ENCODE measurements at places on chromosomes 3 and 15. TPM values are rescaled to one million over a fixed set of nuclear protein-coding genes. Genes with fewer than 3 reads are reported as not detected.

DNA sequence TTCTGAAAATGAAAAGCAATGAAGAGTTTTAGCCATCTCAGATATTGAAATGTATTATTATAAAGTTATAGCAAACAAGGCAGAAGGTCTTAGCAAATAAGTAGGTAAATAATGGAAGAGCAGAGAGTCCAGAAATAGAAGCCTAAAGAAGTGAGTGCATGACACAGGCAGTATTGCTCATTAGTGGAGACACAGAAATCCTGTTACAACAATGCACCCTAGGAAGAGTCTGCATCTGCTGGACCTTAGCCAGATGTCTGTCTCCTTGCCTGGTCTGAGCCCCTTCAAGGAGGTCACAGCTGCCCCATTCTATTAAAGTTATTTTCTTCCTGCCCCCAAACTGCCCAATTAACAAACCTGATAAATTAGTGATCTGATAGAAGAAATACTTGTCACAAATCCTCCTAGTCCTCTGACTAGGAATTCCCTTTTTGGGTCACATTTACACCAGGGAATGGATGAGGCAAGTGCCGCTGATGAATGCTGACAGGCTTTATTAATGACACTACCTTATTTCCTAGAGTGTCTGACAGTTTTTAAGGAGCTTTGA is 51.9 kb downstream of the HOMER2 start:
- DNase-seq: peak; percentile 25

- DNase-seq: no peak
These were observed 164.5 kb downstream of the THSD4 start for GRCh38 chr15:71279757-71280141.

GRCh38 chr3:11716573-11717290 is 73.0 kb upstream of the VGLL4 start:
- peak; percentile 23 for DNase-seq

DNA sequence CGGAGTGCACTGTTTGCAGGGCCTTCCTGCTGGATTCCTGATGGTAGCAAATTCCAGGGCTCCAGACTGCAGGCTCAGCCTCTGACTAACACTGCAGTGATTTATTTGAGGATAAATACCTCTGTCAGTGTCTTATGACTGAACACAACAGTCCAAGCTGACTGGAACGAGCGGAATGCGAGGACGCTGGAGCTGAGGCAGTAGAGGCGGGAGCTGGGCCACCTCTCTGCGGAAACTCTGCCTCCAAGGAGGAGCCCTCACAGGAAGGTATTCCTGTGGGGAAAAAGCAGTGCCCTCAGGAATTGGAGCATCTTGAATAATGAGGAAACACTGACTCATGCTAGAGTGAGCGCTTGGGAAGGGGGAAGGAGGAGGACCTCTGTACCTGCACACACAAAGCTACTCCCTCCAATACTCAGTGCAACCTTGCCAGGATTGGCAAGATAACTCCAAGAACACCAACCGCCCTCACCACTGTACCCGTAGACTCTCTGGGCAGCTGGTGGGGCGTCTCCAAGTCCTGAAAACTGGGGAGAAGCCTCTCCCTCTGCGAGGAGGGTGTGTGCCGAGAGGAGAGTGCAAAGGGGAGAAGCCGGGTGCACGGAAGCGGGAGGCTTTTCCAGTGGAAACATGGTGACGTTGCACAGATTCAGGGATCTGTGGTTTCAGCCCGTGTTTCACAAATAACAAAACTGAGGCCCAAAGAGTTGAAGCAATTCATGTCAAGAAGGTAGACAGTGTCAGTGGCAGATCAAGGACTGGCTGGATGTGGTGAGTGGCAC is 43.0 kb downstream of the VGLL4 start:
- DNase-seq: peak; percentile 100

DNA sequence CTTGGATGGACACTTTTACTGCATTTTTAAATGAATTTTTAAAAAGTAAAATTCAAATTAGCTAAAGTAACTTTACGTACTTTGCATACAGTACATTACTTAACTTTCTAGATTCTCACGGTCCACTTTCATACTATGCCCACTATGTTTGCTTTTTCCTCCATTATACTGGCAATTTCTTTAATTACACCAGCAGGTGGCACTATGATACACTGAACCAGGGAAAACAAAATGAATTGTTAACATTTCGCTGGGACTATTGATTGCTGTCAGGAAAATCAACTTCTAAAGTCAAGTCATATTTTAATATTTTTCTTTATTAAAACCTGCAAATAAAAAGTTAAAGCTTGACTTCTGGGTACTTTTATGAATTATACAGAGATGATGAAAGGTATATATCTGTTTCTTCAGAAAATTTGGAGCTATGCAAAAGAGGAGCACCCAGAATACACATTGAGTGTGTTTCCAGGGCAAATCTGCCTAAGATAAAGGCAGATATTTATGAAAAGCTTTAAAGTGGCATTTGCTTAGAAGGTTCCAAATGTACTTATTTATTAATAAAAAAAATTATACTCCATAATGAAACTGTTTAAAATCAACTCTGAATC is 21.8 kb upstream of the POU1F1 start:
- peak; percentile 51 for DNase-seq

SCN11A gene
- total RNA-seq: under 0.01 TPM

DNA sequence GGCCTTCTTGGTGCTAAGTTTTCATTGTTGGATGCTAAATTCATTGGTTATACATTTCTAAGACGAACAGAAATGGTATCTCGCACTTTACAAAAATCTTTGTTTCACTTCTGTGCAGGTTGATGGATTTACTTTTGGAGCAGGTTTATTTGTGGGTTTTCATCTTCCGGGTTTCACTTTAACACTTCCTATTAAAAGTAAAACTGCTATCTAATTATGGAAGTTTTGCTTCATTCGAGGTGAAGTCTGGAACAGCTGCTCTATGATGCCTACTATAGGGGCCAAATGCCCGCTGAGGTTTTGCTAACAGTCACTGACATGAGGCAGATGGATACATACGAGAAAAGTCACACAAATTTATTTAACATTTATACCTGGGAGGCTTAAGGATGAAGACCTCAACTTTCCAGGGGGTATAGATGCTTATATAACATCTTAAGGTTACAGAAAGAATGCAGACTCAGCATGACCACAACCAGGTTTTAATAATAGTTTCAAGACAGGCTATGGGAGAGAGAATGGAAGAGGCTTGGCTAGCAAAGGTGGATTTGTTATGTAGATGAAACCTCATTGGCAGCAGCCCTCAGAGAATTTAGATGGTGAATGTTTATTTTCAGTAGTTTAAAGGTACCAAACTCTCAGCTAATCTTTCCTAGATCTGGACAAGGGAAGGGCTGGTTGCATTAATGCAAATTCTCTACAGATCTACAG is 54.2 kb downstream of the OSTN start:
- no peak for DNase-seq

- no peak for DNase-seq
These were observed 21.5 kb upstream of the MRPS22 start for GRCh38 chr3:139322346-139322745.

GRCh38 chr3:9778143-9779074 is 8.7 kb upstream of the CAMK1 start:
- peak; percentile 66 for DNase-seq

ATP13A5 gene
- total RNA-seq: not detected

- no peak for DNase-seq
These were observed 74.0 kb downstream of the POLR2M start for GRCh38 chr15:57780471-57780870.

DNA sequence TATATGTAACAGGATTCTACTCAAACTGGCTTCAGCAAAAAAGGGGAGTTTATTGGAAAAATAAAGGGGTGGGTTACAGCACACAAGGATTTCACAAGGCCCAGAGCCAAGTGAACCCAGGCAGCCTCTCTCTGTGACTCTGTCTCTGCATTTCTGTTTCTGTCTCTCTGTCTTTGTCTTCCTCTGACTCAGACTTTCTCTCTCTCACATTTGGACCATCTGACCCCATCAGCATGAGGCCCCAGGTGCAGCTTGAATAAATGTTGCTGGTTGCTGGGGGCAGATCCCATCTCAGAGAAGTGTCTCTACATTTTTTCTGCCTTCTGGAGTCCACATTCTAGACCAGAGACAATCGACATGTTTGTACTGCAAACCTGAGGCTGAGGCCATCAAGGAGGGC is 45.0 kb downstream of the RPLP1 start:
- DNase-seq: no peak

DNA sequence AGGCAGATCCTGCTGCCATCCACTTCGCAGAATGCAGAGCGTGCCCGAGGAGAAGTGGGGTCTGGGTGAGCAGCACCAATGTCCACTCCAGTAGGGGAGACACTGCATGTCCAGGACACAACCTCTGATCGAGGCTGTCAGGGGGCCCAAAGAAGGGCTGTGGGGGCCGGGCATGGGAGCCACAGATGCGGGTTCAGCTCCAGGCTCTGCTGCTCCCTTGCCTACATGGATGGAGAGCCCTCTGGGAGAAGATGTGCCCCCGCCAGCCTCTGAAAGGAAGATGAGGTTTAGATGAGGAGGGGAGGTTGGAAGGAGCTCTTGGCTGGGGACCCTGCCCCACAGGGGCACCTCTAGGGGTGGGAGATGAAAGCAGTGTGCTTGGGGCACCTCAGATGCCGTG is 75.4 kb downstream of the KLF13 start:
- no peak for DNase-seq

GRCh38 chr15:99826157-99826780 is 93.0 kb upstream of the LYSMD4 start:
- DNase-seq: no peak

EPHA3 gene
- total RNA-seq: 0.45 TPM

MB21D2 gene
- total RNA-seq: 13.9 TPM

SCAANT1 gene
- not detected for total RNA-seq

- DNase-seq: no peak
These were observed 11.6 kb upstream of the BAHD1 start for GRCh38 chr15:40429068-40429710.

DNA sequence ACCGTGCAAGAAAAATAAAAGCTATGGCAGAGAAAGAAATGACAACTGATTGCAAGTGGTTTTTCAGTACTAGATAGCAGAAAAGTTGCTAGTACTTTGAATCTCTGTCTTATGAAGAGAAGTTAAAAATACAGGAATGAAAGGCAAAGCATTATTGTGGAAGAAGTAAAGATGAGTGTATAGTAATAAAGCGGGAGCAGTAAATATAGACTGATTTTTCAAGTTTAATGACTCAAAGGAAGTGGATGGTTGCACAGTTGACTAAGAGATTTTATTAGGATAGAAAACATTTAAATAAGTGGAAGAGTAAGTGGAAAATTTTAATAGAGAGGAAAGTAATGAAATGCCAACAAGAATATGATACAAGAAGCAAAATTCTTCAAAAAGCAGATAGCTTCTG is 1076.1 kb upstream of the CADM2 start:
- no peak for DNase-seq

GRCh38 chr3:15171096-15171495 is 35.0 kb upstream of the CAPN7 start:
- peak; percentile 63 for DNase-seq

CILP gene
- total RNA-seq: 0.40 TPM

DNA sequence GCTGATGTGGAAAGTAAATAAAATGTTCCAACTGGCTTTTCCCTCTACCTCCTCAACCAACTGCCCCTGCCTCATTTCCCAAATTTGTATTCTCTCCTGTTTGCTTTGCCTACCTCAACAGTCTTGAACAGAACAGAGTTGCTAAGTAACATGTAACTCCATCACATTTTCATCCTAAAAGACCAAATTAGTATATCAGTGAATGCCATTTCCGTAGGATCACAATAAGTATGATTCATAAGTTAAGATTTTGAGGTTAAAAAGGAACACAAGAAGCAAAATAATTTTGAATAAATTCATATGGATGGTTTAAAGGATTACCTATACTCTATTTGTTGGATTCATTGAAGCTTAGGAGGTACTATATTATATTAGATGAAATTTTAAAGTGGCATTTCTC is 154.9 kb downstream of the ECT2 start:
- no peak for DNase-seq

DNA sequence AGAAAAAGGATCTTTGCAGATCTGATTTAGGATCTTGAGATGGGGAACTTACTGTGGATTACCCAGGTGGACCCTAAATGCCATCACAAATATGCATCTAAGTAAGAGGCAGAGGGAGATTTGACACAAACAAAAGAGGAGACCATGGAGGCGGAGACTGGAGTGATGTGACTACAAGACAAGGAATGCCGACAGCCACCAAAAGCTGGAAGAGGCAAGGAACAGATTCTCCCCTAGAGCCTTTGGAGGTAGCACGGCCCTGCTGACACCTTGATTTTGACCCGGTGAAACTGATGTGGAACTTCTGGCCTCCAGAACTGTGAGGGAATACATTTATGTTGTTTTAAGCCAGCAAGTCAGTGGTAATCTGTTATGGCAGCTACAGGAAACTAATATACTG is 44.0 kb downstream of the GASK1A start:
- DNase-seq: no peak

ADGRG7 gene
- total RNA-seq: 0.35 TPM

SPG21 gene
- 95.5 TPM for total RNA-seq

DNA sequence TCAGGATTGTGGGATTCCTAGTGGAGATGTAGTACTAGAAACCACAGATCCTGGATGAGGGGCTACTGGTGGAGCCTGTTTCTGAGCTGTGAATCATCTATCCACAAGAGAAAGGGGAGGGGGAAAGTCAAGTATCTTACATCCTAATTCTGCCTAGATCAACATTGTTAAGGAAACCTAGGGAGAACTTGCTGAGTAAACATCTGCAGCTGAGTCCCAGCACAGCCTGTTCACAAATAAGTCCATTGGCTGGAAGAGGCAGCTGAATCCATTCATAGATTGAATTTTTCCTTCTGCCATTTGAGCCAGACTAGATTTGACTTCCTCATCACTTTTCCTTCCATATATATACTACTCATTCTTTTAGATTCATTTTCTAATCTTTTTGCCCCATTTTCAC is 460.5 kb downstream of the TUSC7 start:
- no peak for DNase-seq

GALNT15 gene
- total RNA-seq: 0.55 TPM

CLDN16 gene
- 30.2 TPM for total RNA-seq

GATA2 gene
- 4.3 TPM for total RNA-seq

GRCh38 chr3:99823723-99824711 is 6.4 kb downstream of the CMSS1 start:
- DNase-seq: no peak

DNA sequence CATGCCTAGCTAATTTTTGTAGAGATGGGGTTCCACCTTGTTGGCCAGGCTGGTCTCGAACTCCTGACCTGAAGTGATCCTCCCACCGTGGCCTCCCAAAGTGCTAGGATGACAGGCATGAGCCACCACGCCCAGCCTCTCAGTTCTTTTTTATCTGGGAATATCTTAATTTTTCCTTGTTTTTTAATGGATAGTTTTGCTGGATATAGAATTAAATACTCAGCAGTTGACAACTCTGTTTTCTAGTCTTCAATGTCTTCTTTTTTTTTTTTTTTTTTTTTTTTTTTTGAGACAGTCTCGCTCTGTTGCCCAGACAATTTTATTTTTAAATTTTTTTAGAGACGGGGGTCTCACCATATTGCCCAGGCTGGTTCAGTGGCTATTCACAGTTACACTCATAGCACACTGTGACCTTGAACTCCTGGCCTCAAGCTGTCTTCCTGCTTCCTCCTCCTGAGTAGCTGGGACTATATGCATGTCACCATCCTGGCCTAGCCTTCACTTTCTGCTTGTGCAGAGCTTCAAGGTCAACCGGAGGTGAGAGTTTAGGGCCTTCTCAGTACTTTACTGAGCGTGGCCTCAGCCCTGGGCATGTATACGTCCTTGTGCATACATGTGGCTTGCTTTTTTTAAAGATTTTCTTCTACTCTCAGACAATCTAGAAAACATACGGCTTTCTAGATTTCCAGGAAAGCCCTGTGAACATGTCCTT is 120.5 kb downstream of the ZNF609 start:
- no peak for DNase-seq

Data from renal cortical epithelial cell (primary cell).